ENCODE measurements at places on chromosomes 1 and 21.

- no peak for DNase-seq
These were observed 66.0 kb downstream of the VCAM1 start for GRCh38 chr1:100785470-100786052.

DNA sequence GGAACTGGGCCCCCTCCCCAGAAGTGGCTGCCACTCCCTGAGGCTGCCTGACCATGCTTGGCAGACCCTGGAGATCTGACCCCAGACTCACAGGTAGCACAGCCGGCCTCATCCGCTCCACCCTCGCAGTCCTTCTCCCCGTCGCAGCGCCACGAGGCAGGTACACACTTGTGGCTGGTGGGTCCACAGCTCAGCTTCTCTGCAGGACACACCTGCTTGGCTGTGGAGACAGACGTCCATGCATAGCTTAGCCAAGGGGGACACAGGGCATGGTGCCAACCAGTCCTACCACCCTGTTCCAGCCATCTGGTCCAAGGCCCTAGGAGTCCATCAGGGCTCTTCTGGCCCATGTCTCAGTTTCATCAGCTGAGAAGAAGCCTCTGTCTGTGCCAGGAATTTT, 42.2 kb upstream of the MAGOH start:
- no peak for DNase-seq

DNA sequence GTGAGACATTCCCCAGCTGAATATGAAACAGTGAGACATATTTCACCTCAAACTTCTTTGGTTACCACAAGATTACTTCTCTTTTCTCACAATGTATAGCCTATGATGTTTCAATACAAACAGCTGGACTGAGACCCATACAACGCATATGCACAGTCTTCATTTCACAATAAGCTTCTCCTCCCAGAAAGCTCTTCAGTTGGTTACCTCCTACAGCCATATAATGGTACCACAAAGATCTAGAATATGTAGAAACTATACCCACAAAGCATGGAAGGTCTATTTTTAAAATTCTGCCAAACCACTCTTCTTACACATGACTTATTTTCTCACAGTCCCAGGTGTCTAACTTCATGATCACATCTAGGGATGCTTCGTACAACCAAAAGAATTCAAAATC, 70.8 kb downstream of the JAK1 start:
- no peak for DNase-seq

DNA sequence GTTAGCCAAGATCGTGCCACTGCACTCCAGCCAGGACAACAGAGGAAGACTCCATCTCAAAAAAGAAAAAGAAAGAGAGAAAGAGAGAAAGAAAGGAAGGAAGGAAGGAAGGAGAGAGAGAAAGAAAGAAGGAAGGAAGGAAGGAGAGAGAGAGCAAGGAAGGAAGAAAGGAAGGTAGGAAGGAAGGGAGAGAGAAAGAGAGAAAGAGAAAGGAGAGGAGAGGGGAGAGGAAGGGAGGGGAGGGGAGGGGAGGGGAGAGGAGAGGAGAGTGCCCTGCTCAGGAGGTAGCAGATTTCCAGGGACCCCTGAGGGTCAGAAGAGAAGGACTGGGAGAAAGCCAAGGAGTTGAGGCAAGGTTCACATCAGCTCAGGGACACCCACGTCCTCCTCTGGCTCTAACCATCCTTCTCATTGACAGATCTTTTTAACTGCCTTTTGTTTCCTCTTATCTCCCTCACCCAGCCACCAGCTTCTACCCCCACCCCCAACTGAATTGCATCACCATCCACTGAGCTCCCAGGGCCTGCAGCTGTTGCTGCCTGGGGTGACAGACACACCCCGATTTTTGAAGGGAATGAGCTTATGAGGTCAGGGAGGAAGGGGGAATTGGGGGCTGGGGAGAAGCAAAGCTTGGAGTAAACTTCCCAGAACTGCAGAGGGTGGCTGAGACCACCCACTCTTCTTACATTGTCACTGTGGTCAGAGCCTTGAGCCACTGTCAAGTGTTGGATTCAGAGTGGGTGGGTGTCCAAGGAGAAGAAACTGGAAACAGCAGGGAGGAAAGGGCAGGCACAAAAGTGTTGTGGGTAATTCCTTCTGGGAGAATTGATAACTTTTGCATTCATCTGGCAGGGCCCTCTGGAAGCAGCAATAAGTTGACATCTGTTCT, 91.6 kb downstream of the GLUL start:
- no peak for DNase-seq

GRCh38 chr1:245045087-245045881, 109.5 kb upstream of the KIF26B start:
- DNase-seq, result no peak

GRCh38 chr1:53722025-53722424, 16.9 kb downstream of the GLIS1 start:
- no peak for DNase-seq

DNA sequence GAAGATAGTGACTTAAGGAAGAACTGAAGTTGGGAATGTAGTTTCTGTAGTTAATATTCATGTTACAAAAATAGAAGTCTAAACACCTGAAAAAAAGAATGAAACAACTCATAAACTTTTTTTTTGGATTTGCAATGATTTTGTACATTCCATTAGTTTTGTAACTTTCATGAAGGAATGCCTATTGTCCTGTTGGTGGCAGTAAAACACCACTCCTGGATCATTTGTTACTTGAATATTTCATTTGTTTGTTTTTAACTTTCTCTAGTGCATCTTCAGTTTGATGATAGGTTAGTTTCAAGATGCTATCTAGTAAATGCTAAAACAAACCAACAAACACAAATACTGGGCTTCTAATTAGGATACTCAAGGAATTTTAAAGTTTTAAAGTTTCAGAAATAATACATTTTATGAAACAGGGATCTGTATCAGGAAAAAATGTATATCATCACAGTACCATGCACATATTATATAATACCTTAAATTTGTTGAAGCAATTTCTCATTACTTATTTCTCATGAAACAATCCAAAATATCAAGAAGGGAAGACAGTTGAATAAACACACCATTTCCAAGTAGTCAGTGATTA, 229.7 kb upstream of the CACYBP start:
- peak; percentile 20 for DNase-seq

- no peak for DNase-seq
These were observed 34.0 kb downstream of the PCSK9 start for GRCh38 chr1:55073187-55073916.

DNA sequence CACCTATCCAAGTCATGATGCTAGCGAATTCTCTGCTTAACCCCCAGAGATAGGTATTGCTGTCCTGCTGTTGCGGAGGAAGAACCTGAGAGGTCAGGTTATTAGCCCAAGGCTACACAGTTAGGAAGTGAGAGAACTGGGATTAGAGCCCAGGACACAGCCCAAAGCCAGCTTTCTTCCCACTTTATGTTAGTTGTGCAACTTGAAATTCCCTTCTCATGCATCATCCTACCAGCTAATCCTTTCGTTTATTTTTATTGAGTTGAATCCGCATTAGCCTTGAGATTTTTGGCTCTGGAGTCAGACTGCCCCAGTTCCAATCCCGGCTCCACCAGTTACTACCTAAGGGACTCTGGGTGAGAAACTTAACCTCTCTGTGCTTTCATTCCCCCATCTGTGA, 65.4 kb downstream of the PLEKHA6 start:
- peak; percentile 75 for DNase-seq

DNA sequence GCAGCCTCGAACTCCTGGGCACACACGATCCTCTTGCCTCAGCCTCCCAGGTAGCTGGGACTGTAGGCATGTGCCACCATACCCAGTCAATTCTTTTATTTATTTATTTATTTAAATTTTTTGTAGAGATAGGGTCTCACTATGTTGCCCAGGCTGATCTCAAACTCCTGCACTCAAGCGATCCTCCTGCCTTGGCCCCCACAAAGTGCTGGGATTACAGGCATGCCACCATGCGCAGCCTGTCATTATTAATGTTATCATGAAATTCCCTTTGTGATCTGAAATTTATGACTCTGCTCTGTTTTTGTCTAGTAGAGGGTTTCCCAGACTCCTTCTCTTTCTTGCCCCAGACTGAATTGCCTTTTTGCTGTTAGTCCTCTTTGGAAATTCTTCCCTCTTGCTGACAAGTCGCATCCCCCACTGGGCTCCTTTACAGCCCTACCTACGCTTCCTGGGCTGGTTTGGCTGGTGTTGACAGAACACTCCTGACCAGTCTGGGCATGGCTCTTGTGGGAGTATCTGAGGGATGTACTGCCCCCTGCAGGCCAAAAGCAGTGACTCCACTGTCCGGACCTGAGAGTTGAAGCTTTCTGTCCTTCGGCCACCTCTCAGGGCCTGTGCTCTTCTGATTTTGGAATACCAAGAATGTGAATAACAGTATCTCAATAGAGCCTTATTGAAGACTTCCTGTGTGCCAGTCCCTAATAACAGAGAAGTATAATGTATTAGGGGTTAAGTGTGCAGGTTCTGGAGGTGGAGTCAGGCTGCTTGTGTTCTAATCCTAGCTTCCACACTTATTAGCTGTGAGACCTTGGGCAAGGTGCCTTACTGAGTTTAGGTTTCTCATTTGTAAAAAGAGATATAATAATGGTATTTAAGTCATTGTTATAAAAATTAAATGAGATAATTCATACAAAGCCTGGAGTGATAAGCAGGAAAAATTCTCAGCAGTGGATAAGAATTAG, 28.2 kb downstream of the TCEANC2 start:
- DNase-seq, result peak; percentile 49

- no peak for DNase-seq
These were observed 9.1 kb downstream of the RXRG start for GRCh38 chr1:165435801-165436200.

DNA sequence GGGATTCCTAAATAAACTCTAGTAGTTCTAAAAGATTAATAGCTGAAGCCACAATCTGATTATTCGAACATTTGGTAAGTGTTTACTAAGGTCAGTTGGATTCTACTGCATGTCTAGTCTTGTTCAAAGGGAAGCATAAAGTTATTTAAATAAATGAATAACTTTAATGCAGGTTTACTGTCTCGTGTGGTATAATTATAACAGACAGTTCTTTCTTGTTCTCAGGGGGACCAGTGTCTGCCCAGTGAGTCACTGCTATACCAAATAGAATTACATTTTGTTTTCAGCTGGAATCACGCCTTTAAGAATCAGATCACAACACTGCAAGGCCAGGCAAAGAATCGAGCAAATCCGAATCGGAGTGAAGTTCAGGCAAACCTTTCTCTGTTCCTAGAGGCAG, 45.1 kb downstream of the SMG7 start:
- no peak for DNase-seq

- DNase-seq, result no peak
These were observed 39.3 kb downstream of the TP73 start for GRCh38 chr1:3691421-3692204.

DNA sequence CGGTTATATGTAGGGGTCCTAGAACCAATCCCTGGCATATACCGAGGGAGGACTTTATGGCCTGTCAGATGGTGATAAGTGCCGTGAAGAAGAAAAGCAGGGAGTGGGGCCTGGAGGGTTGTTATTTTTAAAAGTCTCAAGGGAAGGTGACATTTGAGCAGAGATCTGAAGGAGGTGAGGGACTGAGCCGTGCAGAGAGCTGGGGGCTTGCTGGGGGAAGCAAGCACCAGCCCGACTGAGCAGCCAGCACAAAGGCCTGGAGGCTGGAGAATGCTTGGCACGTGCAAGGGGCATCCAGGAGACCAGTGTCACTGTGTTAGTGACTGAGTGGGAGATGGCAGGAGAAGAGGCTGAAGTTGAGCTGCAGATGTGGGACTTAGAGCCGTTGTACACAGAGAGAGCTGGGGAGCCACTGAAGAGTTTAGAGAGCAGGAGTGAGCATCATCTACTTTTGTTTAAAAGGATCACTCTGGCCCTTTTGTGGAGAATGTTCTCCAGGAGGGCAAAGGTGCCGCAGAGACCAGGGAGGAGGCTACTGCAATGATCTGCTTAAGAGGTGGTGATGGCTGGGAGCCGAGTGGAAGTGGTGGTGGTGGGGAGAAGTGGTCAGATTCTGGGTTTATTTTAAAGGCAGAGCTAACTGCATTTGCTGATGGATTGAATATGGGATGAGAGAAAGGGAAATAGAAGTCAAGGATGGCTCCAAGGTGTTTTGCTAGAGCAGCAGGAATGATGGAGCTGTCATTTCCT, 31.2 kb downstream of the PTPRU start:
- DNase-seq, result no peak

DNA sequence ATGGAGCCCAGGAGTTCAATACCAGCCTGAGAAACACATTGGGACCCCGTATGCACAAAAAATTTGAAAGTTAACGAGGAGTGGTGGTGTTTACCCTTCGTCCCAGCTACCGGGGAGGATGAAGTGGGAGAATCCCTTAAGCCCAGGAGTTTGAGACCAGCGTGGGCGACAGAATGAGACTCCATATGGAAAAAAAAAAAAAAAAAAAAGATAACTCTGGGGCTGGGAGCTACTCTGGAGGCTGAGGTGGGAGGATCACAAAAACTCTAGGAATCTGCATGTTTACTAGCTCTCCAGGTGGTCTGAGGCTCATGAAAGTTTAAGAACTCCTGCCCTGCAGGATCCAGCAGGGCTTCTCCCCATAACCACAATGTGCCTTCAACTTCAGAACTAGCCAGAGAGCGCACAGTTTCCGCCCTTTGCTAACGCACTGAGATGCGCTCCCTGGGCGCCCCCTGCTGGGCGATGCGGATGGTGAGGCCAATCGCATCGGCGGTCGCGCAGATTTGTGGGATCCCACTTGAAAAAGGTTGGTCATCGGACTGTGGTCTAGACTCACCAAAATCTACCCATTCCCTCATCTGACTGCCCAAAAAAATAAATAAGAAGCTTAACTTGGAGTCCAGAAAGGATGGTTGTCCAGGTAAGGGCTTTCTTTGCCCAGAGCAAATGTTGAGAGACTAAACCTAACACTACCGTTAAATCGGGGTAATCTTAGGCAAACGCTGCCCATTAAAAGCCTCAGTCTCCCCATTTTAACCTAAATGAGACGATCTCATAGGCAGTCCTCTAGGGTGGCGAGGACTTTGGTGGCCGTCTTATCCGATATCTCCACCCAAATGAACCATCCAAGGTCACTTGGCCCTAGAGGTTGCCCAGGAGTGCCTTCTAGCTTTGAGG, 8.8 kb downstream of the ZNF683 start:
- peak; percentile 70 for DNase-seq

- no peak for DNase-seq
These were observed 21.8 kb upstream of the GORAB start for GRCh38 chr1:170510163-170510562.

DNA sequence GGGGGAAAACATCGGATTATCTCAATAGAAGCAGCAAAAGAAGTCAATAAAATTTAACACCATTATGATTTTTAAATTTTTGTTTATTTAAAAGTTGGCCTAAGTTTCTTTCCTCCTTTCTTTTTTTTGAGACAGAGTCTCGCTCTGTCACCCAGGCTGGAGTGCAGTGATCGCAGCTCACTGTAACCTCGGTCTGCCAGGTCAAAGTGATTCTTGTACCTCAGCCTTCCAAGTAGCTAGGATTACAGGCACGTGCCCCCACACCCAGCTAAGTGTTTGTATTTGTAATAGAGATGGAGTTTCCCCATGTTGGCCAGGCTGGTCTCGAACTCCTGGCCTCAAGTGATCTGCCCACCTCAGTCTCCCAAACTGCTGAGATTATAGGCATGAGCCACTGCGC, 20.9 kb downstream of the SLC2A5 start:
- no peak for DNase-seq

GRCh38 chr1:116207126-116207735, 96.0 kb downstream of the MAB21L3 start:
- no peak for DNase-seq
